ENCODE measurements at places on chromosomes 4 and X.

- DNase-seq, result no peak
Measured at GRCh38 chr4:48899432-48899749, 7.2 kb downstream of the OCIAD2 start.

- no peak for DNase-seq
Measured at GRCh38 chr4:7526491-7526890, 91.8 kb upstream of the PSAPL1 start.

GRCh38 chrX:40101430-40101802 is 3.7 kb upstream of the BCOR start:
- no peak for DNase-seq

DNA sequence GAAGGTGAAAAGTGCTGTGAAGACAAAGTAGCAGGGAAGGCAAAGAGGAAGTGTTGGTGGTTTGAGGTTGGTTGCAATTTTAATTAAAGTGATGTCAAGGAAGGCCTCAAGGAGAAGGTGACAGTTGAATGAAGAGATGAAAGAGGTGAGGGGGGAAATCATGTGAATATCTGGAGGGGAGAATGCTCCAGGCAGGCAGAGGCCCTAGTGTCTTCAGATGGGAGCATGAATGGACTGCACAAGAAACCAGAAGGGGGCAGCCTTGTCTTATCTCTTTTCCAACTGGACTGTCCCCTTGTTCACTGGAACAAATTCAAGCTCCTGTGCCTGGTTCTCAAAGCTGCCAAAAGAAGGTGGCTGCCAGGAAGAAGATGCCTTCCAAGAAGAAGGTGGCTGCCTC is 68.4 kb downstream of the MAOB start:
- no peak for DNase-seq

- no peak for DNase-seq
Measured at GRCh38 chr4:80196922-80197573, at the start of gene PRDM8. TSS of gene PRDM8 (plus strand) at chr4:80197503. CDS start at chr4:80200081, 2,578 bp downstream.

DNA sequence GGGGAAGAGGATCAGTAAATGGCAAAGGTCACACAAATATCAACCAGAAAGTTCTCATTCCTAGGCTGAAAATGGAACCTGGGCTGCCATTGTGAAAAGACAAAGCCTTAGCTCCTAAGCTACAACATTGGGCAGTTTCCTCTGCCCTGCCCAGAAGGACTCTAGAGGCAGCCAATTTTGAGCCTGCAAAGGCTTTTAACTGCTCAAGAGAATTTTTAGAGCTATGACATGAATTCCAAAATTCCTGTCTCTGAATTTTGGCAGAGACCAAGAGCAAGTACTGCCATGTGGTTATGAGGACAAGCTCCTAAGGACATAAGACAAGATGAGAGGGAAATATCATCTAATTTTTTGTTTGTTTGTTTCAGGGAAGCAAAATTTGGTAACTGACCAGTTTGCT is 29.6 kb upstream of the IGFBP7 start:
- DNase-seq, result no peak

GRCh38 chr4:176883108-176883550 is 90.4 kb upstream of the VEGFC start:
- DNase-seq, result no peak
